ENCODE measurements at places on chromosomes 16 and 17. TPM values are rescaled to one million over a fixed set of nuclear protein-coding genes. Genes with fewer than 3 reads are reported as not detected.

DNA sequence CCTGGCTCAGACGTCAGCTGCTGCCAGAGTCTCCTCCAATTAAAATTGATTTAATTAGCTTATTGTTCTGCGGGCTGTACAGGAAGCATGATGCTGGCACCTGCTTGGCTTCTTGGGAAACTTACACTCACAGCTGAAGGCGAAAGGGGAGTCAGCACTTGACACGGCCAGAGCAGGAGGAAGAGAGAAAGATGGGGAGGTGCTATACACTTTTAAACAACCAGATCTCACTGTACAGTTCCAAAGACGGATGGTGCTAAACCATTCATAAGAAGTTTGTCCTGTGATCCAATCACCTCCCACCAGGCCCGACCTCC lies 1.4 kb upstream of the PRDM7 start:
- H3K36me3 ChIP-seq: no peaks in the 10 kb centered on the region
- DNase-seq: no peak
- no peak overlapping the region for H3K27ac ChIP-seq
- H3K4me1 ChIP-seq: no peaks in the 10 kb centered on the region

CCT6B gene
- total RNA-seq: 2.4 TPM

- H3K4me1 ChIP-seq: peaks cover 18% of the 10 kb centered on the region
- H3K4me3 ChIP-seq: peak overlapping the region; percentile 86
- H3K27me3 ChIP-seq: no peaks in the 10 kb centered on the region
Measured at GRCh38 chr17:62965174-62965685, 805 bp upstream of the TANC2 start.

DNA sequence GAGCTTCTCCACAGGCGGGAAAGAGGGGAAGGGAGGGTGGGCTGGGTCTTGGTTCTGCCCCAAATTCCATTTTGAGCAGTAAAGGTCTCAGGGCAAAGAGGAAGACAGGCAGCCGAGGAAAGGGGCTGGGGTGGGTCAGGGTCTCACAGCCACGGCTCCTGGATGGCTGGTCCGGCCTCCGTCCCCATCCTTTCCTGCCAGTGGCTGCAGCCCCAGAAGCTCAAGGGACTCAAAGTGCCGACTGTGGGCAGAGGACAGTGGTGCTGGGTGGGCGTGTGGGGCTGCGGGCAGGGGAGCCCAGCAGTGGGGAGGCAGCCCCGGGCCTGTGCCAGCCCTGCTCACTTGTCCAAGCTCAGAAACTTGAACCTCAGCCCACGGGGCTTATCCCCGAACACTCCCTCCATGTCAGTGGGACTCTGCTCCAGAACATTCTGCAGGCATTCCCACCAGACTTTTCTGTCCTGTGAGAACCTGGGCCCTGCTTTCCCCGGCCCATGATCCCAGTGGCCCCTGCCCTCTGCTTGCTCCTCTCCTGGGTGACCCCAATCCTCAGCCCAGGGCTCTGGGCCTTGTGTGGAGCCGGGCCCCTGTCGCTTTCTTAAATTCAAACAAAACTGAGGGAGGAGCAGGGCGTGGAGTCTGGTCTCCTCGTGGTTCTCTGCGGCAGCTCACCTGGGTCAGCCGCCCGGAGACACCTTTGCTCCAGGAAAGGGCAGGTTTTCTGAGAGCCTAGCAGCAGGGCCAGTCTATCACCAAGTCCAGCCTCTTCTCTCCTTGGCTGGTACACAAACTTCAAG lies 117.8 kb upstream of the METRNL start:
- no peak for DNase-seq
- no peaks in the 10 kb centered on the region for H3K27me3 ChIP-seq
- H3K27ac ChIP-seq: peak overlapping the region; percentile 79
- peaks cover 6% of the 10 kb centered on the region for H3K4me1 ChIP-seq
- H3K36me3 ChIP-seq: no peaks in the 10 kb centered on the region
- no peak overlapping the region for H3K4me3 ChIP-seq

NTN1 gene
- 16.1 TPM for total RNA-seq

GRCh38 chr16:30350134-30350871 lies 4.8 kb downstream of the CD2BP2 start:
- no peak overlapping the region for H3K27ac ChIP-seq
- H3K27me3 ChIP-seq: no peaks in the 10 kb centered on the region
- peaks cover 18% of the 10 kb centered on the region for H3K4me1 ChIP-seq
- DNase-seq: no peak
- H3K4me3 ChIP-seq: no peak overlapping the region

DNA sequence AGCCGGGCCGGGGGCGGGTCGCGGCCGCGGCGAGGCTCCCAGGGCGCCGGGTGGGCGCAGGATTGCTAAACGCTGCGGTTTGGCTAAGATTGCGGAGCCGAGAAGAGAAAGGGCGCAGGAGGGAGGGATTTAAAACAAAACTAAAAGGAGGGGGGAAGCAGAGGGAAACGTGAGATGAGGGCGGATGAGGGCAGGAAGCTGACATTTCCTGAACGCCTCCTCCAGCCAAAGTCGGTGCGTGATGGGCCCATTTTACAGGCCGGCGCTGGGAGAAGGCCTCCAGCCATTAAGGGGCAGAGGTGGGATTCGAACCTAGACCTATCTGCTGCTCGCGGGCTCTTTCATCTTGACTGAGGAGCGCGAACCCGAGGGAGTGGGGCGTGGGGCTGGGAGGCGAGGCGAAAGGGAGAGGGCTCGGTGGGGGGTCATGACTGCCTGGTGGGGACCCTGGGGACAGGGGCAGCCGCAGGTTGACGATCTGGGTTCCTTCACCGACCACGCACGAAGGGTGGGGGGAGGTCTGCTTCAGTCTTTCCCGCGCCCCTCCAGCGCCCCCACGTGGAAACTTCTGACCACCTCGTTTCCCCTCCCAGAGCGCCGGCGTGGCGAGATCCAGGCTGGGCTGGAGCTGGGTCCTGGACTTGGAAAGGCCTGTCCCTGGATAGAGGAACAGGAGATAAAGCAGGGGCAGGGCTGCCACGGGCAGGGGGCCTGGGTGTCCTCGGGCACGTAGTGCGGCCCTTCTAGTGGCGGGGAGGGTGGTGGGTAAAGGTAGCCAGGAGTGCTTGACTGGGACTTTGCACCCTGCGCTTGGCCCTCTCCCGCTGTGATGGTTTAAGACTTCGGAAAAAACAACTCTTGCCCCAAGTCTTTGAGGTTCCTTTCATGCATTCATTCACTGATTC lies 3.8 kb upstream of the TAC4 start:
- H3K27me3 ChIP-seq: no peaks in the 10 kb centered on the region
- peaks cover 4% of the 10 kb centered on the region for H3K4me1 ChIP-seq
- H3K4me3 ChIP-seq: peak overlapping the region; percentile 58
- DNase-seq: peak; percentile 84
- H3K36me3 ChIP-seq: no peaks in the 10 kb centered on the region

- no peaks in the 10 kb centered on the region for H3K27me3 ChIP-seq
- peak; percentile 43 for DNase-seq
- H3K4me3 ChIP-seq: no peak overlapping the region
- H3K4me1 ChIP-seq: peaks cover 18% of the 10 kb centered on the region
Measured at GRCh38 chr17:32111141-32111771, 31.0 kb upstream of the RHOT1 start.

ARRB2 gene
- total RNA-seq: 38.5 TPM

- H3K4me3 ChIP-seq: no peak overlapping the region
- no peaks in the 10 kb centered on the region for H3K27me3 ChIP-seq
- H3K27ac ChIP-seq: no peak overlapping the region
- peaks cover 20% of the 10 kb centered on the region for H3K4me1 ChIP-seq
- DNase-seq: no peak
Measured at GRCh38 chr17:49364119-49364518, 2.1 kb upstream of the ZNF652 start.

DNA sequence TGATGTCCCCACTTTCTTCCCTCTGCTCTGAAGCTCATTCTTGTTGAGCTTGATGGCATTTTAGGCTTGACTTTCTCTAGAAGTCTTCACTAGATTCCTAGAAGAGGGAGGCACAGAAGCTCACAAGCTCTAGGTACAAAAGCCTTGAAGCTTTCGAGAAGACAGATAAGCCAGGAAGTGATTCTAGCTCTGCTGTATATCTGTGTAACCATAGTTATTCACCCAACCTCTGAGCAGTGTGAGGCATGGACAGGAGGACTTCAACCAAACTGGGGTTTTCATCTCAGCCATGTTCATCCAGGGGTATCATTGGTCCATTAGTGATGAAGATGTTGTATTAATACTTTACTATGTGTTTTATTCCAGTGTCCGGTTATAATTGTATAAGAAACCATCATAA lies 299.7 kb downstream of the CDH13 start:
- no peak overlapping the region for H3K27ac ChIP-seq
- H3K4me3 ChIP-seq: no peak overlapping the region
- H3K36me3 ChIP-seq: no peaks in the 10 kb centered on the region
- peaks cover 11% of the 10 kb centered on the region for H3K4me1 ChIP-seq
- no peak for DNase-seq

CLDN9 gene
- total RNA-seq: 0.85 TPM

TBC1D3L gene
- total RNA-seq: 3.4 TPM

DNA sequence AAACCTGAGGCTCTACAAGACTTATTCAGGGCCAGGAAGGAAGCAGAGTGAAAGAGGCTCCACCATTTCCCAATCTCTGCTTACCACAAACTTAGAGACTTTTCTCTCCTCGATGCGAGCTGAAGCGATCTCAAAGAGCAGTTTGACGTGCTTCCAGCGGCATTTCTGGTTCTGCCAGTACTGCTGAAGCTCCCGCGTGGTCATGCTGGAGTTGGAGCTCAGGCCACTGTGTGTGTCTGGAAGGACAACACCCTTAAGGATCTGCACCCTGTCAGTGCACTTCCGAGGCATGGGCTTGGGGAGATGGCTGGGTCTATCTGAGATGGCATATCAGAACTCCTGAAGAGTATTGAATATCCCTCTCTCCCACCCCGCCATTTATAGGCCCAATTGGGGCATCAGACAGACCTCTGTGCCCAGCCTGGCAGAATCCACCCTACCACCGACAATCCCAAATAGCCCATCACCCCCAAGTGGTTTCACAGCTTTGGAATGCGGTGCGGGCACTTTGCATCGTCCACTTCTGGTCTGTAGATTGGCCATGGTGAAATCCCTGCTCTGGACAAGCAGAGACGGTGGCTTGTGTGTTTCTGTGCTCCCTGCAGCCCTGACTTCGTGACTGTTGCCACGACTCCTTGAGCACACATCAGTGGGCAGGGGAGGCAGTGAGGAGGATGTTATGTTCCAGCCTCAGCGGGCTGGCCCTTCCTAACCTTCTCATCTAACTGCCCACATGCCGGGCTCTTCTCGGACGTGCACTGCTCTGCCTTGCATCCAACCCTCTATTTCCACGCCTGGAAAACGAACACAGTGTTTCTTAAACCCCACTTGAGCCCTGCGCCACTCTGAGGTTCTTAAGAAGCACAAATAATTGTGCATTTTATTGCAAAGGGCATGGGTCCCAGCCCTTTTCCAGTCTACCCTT lies 5.2 kb downstream of the SNX20 start:
- no peak for DNase-seq
- peaks cover 26% of the 10 kb centered on the region for H3K27me3 ChIP-seq
- H3K36me3 ChIP-seq: peaks cover 65% of the 10 kb centered on the region
- H3K4me1 ChIP-seq: no peaks in the 10 kb centered on the region
- H3K27ac ChIP-seq: no peak overlapping the region
- no peak overlapping the region for H3K4me3 ChIP-seq

GLIS2 gene
- total RNA-seq: 11.5 TPM

GRCh38 chr16:80989801-80990200 lies 16.9 kb downstream of the CMC2 start:
- H3K36me3 ChIP-seq: peaks cover 18% of the 10 kb centered on the region
- peaks cover 23% of the 10 kb centered on the region for H3K4me1 ChIP-seq
- no peak overlapping the region for H3K4me3 ChIP-seq

DNA sequence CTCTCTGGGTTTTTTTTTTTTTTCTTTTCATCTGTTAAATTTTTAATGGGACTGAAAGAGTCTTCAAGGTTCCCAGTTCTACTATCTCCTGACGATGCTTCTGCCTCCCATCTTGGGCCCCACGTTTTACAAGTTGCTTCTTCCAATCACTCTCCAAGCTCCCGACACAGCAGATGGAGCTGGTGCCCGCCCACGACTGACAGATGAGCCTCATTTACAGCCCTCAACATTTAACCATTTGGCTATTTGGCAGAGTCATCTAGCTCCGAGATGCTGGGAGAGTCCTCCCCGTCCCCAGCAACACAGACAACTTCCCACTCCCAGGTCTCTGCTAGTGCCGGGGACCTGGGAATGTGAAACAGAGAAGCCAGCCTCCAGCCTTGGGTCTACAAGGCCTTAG lies 276.9 kb downstream of the SHISA9 start:
- no peak overlapping the region for H3K4me3 ChIP-seq
- H3K27me3 ChIP-seq: peaks cover 20% of the 10 kb centered on the region
- no peaks in the 10 kb centered on the region for H3K36me3 ChIP-seq
- no peak overlapping the region for H3K27ac ChIP-seq
- DNase-seq: no peak

MYH11 gene
- 19.3 TPM for total RNA-seq

GRCh38 chr17:29720551-29720950 lies 97.8 kb upstream of the CORO6 start:
- H3K4me1 ChIP-seq: peaks cover 21% of the 10 kb centered on the region
- H3K4me3 ChIP-seq: no peak overlapping the region
- peak overlapping the region; percentile 94 for H3K27ac ChIP-seq
- no peaks in the 10 kb centered on the region for H3K36me3 ChIP-seq

- H3K4me3 ChIP-seq: no peak overlapping the region
- no peak for DNase-seq
- no peaks in the 10 kb centered on the region for H3K36me3 ChIP-seq
- no peaks in the 10 kb centered on the region for H3K27me3 ChIP-seq
- H3K27ac ChIP-seq: no peak overlapping the region
Measured at GRCh38 chr16:47476654-47477345, 15.7 kb downstream of the PHKB start.

- H3K27me3 ChIP-seq: peaks cover 22% of the 10 kb centered on the region
- H3K36me3 ChIP-seq: no peaks in the 10 kb centered on the region
- DNase-seq: peak; percentile 90
- peaks cover 26% of the 10 kb centered on the region for H3K4me1 ChIP-seq
- peak overlapping the region; percentile 74 for H3K27ac ChIP-seq
- H3K4me3 ChIP-seq: peak overlapping the region; percentile 70
Measured at GRCh38 chr17:77247048-77247541, 106.3 kb downstream of the SEC14L1 start.

GRCh38 chr17:67639555-67639954 lies 78.2 kb upstream of the NOL11 start:
- DNase-seq: no peak
- H3K36me3 ChIP-seq: no peaks in the 10 kb centered on the region
- H3K27ac ChIP-seq: peak overlapping the region; percentile 46
- H3K4me1 ChIP-seq: peaks cover 3% of the 10 kb centered on the region

AGRP gene
- total RNA-seq: not detected
